ENCODE measurements at places on chromosomes 4 and X. TPM values are rescaled to one million over a fixed set of nuclear protein-coding genes. Genes with fewer than 3 reads are reported as not detected.

CCKAR gene
- 0.14 TPM for total RNA-seq

HMX1 gene
- not detected for total RNA-seq

MAP7D2 gene
- total RNA-seq = 0.64 TPM

MAGEA8 gene
- not detected for total RNA-seq

PAGE2 gene
- total RNA-seq = not detected

CPZ gene
- total RNA-seq = 2.0 TPM

RAB33A gene
- total RNA-seq = 2.0 TPM

PCDH7 gene
- 57.6 TPM for total RNA-seq

FAM236A gene
- not detected for total RNA-seq

RIPPLY1 gene
- total RNA-seq = not detected

HELT gene
- 2.5 TPM for total RNA-seq

GNRHR gene
- not detected for total RNA-seq

RHOXF2 gene
- total RNA-seq = not detected

ANOS1 gene
- 24.3 TPM for total RNA-seq

COL25A1 gene
- total RNA-seq = 3.5 TPM

Data from lung (tissue), 17 donors.